ENCODE measurements at places on chromosomes 7 and 10.

- DNase-seq: no peak
These were observed 2.0 kb downstream of the LDB3 start for GRCh38 chr10:86670290-86670811.

- no peak for DNase-seq
These were observed 23.4 kb upstream of the DPYSL4 start for GRCh38 chr10:132163278-132163765.

DNA sequence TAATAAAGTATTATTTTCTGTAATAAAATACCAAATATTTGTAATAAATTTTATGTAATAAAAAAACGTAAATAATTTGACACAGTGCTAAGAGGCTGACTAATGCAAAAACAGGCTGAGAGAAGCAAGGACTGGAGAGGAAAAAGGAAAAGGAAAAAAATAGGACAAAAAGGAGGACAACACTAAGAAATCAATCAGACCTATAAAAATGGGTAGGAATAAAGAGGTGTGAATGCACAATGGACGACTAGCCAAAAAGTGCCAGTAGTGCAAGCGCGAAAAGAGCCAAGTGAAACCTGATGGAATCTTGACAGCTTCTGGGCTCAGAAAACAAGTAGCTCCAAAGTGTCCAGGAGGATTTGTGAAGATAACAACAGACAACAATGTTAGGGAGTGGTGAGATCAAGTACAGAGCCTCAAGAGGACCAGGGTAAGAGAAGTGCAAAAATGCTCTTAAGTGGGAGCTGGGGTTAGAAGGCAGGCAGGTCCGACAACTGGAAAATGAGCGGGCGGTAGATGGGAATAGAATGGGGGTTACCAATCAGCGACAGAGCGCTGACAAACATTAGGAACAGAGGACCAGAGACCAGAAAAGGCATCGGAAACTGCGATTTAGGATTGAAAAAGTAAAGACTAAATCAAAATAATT lies 1.2 kb downstream of the BRAF start:
- no peak for DNase-seq

GRCh38 chr7:154302380-154302779 lies 250.2 kb downstream of the DPP6 start:
- no peak for DNase-seq

GRCh38 chr10:42615419-42615818 lies 23.0 kb downstream of the ZNF33B start:
- DNase-seq: no peak

DNA sequence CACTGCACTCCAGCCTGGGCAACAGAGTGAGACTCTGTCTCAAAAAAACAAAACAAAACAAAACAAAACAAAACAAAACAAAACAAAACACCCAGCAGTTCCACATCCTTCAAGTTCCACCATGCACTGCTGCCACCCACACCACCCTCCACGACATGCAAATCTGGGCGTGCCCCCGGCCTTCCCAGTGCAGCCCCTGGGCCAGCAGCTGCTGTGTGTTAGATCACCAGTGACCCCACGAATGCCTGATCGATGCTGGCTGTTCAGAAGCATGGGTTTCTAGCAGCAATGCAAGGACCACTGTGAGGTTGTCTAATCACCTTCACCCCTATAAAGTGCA lies 36.3 kb downstream of the ELFN1 start:
- no peak for DNase-seq

- no peak for DNase-seq
These were observed 1060.6 kb downstream of the LRMDA start for GRCh38 chr10:76492026-76492425.

- no peak for DNase-seq
These were observed 57.7 kb downstream of the PRTFDC1 start for GRCh38 chr10:24894728-24895127.

GRCh38 chr10:122326806-122327205 lies 47.7 kb upstream of the PLEKHA1 start:
- DNase-seq: no peak

DNA sequence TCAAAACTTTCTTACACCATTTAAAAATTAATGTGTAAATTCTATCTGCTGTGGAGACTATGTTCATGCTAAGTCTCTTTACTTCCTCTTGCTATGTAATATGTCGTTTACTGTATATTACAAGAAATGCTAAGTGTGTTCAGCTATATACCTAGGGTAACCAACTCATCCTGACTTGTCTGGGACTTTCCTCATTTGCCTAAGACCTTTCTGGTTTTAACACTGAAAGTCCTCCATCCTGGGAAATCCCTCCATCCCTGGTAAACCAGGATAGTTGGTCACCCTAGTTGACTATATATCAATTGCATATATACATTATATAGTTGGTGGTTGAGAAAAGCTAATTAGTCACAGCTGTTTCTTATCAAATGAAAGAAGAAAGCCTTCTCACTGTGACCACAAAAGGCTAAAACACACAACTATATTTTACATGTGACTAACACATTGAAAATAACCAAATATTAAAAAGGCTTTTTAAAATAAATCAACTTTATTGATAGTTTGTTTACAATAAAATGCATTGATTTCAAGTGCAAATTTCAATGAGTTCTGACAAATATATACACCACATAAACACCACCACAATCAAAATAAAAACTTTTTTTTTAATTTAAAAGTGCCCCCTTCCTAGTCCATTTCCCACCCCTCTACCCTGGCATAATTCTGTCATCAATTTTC lies 167.7 kb upstream of the INHBA start:
- no peak for DNase-seq

DNA sequence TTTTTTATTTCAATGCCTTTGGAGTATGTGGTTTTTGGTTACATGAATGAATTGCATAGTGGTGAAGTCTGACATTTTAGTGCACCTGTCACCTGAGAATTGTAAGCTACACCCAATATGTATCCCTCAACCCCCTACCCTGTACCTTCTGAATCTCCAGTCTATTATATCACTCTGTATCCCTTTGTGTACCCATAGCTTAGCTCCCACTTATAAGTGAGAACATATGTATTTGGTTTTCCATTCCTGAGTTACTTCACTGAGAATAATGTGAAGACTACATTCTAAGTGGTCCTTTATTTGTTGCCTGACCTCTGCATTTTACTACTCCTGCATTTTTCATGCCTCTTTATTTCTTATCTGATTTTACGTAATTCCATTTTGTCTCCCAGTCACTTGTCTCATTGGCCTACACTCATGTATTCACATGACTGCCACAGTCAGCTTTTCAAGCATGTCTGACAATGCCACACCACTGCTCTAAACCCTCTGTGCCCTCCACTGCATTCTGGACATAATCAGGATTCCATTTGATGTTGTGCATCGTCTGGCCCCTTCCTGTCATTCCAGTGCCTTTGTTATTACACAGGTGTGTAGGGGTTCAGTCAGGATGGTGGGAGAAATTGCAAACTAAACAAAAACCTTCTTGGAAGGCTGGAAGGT lies 1325.5 kb downstream of the XPNPEP1 start:
- no peak for DNase-seq

DNA sequence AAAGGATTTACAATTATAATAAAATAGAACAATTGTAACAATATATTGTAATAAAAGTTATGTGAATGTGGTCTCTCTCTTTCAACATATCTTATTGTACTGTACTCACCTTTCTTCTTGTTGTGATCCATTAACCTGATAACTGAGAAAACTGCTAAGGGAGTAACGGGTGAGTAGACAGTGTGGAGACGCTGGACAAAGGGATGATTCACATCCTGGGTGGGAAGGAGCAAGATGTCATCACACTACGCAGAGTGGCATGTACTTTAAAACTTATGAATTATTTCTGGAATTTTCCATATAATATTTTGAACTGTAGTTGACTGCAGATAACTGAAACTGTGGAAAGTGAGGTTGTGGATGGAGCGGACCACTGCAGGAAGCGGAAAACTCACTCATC lies 91.2 kb upstream of the PLPP4 start:
- no peak for DNase-seq

- no peak for DNase-seq
These were observed 618 bp upstream of the RELN start for GRCh38 chr7:103989785-103990767.

- no peak for DNase-seq
These were observed 529.8 kb downstream of the GALNT17 start for GRCh38 chr7:71661671-71662224.

DNA sequence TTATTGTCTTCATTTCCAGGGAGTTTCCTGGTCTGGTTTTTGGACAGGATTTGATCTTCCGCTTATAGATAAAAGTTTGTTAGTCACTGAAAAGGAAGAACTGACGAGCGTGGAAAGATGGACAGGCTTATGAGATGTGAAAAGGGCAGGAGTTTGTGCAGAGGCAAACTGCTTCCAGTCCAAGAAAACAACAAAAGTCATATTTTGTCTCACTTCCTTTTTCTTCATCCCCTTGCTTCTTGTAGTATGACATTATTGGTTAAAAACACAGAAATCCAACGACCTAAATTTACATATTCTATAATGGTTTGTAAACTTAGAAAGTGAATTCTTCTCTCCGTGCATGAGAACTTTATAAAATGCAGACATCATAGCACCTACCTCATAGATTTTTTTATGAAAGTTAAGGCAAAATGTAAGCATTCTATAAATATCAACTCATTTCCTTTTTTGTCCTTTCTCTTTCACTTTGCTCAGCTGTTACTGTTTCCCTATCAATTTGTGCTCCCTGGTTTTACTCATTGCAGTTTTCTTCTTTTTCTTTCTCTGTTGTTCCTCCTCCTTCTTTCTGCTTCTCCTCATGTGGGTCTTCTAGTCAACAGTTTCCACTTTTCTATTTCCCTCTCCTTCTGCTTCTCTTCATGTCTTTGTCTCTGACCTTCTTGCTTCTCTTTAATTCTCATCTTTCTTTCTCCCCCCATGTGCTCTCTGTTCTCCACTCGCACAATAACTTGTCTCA lies 370.2 kb downstream of the ARL4A start:
- DNase-seq: no peak

- DNase-seq: no peak
These were observed 10.4 kb upstream of the ZNF22 start for GRCh38 chr10:44990302-44990655.

DNA sequence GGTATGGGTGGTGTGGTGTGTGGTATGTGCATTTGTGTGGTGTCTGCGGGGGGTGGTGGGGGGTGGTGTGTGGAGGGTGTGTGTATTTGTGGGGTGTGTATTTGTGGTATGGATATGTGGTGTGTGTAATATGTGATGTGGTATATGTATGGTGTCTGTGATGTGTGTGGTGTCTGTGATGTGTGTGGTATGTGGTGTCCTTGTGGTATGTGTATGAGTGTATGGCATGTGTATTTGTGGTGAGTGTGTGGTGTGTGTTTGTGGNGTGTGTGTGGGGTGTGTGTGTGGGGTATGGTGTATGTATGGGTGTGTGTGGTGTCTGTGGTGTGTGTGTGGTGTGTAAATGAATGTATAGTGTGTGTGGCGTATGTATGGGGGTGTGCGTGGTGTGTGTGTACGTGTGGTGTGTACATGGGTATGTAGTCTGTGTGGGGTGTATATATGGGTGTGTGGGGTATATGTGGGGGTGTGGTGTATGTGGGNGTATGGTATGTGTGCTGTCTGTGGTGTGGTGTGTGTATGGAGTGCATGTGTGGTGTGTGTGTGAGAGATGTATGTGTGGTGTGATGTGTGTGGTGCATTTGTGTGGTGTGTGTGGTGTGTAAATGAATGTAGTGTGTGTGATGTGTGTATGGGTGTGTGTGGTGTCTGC lies 27.1 kb upstream of the CHST15 start:
- DNase-seq: no peak

GRCh38 chr10:36555036-36555435 lies 570.4 kb upstream of the ANKRD30A start:
- no peak for DNase-seq

DNA sequence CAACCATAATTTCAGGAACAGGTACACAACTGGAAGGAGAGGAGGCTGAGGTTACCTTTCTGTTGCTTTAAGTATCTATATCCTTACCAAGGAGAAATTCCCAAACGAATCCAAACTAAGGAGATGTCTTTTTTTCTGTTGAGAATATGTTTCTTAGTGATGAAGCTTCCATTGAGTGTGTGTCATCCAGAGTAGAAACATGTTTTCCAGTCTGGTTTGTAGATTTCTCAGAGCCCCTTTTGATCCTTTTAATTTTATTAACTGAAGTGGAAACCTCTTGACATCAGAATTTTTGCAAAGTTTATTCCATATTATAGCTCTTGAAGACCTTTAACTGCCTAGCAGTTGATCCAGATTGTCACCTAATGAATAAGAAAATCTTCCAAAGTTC lies 207.1 kb upstream of the FERD3L start:
- DNase-seq: no peak

GRCh38 chr10:102769375-102770107 lies 25.8 kb downstream of the WBP1L start:
- no peak for DNase-seq

DNA sequence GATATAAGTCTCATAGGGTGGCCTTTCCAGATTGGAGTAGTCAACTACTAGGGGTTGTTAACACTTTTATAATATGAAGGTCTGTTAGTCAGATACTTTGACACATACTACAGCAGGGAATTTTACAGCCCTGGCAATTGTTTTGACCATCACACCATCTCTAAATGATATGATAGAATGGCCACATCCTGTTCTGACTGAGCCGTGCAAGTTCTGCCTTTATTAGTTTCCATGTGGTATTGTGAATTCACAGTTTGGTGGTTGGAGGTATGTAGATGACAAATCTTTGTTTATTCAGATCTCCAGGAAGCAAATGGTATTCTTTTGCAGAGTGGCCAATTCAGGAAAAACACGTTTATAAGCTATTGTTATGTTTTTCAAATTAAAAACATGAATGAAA lies 83.0 kb downstream of the NRG3 start:
- DNase-seq: no peak

DNA sequence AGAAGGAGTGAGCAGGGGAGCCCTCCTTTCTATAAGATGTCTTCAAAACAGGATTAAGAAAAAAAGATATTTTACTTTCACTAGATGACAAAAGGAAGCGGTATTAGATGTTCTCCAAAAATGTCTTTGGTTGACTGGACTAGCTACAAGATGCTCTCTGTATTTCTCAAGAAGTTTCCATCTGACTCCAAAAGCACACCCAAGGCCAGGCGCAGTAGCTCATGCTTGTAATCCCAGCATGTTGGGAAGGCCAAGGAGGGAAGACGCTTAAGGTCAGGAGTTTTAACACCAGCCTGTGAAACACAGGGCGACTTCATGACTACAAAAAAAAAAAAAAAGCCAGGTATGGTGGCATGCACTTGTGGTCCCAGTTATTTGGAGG lies 84.5 kb downstream of the PIP4K2A start:
- DNase-seq: no peak

DNA sequence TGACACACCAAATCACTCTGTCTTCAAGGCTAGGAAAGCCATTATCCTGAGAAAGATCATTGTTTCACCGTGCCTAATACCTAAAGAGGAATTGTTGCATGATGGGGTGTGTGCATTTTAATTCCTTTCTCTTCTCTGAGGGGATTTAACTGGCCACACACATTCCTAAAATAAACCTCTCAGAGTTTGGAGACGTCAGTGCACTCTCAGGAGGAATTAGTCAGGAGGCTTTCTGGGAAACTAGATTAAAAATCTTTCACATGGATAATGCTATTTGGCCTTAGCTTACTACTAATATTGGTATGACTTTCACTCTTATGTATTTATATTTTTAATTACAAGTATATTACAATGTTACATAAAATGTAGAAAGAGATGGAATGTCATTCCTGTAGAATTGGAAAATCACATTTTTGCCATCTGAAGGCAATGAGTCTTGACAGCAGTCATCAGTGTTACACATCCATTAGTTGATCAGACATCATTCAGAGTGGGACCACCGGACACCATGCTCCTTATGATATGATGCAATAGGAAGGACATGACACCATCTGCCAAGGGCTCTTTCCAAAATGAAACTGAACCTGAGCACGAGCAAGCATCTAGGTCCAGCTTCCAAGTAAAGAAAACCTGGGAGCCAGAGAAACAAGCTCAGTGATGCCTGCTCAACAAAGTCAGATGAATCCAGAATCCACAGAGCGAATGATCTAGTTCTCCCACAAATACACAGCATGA lies 43.1 kb upstream of the TMEM273 start:
- DNase-seq: no peak
